ENCODE measurements at places on chromosomes 4 and X.

- no peak for DNase-seq
Measured at GRCh38 chr4:129908117-129908516, 812.2 kb downstream of the C4orf33 start.

GRCh38 chr4:188023682-188024081 is 28.1 kb downstream of the ZFP42 start:
- DNase-seq, result no peak

DNA sequence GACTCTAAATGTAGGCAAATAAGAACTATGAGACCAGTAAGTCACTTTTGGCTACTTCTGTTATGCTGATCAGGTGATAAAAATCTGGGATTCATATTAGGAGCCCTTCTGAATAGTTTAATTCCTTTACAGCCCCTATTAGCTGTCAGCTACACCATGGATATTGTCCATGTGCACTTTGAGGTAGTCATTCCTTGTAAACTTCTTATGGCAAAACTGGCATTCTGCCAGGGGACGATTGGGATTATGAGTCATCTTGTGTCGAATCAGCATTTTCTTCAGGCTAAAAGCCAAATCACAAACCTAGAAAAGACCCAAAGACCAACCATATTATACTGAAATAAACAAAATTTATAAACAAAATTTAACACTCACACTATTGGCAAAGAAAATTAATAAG is 227.6 kb downstream of the PRDM5 start:
- no peak for DNase-seq

DNA sequence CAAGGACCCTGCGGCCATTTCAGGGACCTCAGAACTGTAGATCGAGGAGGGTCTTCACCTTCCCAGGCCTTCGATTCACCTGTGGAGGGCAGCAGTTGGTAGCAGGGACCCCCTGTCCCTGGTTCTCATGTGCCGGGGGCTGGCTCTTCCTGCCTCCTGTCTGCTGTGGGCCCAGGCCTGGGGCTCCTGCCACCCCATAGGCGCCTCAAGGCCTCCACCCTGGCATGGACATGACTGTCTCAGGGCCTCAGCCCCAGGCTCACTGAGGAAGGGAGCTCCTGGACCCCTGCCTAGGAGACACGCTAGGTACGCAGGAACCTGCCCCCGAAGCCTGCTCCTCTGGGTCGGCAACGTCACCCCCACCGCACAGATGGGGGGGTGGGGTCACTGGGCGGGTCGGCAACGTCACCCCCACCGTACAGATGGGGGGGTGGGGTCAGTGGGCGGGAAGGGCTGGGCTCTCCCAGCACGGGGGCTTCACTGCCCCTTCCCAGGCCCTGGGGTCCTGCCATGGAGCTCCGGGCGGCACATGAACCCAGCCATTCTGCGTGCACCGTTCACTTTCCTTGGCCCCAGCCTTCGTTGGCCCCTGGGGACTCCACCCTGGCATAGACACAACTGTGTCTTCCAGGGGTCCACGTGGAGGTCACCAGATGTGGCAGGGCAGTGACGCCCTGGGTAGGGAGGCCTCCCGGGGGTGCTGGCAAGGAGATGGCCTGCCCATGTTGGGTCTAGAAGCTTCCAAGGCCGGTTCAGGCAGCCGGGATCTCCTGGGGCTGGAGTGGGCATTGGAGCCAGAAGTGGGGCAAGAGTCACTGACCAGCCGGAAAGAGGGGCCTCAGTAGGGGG is 3.5 kb upstream of the HGFAC start:
- no peak for DNase-seq

DNA sequence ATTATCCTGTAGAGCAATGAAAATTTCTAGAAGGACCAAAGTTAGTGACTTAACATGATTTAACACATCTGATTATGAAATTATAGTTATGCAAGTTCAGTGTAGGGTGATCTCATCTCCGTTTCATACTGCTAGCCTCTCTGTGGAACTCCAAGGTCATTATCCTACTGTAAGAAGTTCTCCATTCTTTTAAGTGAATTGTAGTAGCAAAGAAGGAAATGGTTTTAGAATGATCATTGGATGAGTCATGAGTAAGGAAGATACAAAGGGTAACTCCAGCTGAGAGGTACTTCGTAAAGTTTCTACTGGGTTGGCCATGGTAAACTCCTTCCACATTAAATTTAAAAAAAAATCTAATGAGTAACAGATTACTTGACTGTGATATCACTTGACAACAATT is 215.0 kb upstream of the GIMD1 start:
- no peak for DNase-seq

GRCh38 chr4:47672696-47673095 is 165.2 kb downstream of the CORIN start:
- DNase-seq, result no peak

- DNase-seq, result no peak
Measured at GRCh38 chrX:48466696-48467095, 3.4 kb downstream of the SLC38A5 start.

- no peak for DNase-seq
Measured at GRCh38 chr4:96228463-96228862, 388.6 kb downstream of the PDHA2 start.

DNA sequence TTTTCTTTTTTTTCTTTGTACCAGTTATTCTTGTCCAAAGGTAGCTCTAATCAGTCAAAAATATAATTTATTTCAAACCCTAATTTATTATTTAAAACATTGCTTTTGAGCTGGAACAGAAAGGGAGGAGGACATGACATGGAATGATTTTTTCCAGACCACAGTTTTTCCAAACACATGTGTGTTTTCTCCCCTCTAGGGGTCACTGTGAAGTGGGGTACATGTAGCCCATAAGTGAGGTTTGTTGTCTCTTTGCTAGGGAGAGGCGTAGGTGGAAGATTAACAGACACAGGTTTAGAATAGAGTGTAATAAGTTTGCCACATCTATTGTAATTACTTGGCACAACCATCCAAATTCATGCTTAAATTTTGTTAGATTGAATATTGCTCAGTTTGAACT is 83.0 kb downstream of the TNIP2 start:
- no peak for DNase-seq

DNA sequence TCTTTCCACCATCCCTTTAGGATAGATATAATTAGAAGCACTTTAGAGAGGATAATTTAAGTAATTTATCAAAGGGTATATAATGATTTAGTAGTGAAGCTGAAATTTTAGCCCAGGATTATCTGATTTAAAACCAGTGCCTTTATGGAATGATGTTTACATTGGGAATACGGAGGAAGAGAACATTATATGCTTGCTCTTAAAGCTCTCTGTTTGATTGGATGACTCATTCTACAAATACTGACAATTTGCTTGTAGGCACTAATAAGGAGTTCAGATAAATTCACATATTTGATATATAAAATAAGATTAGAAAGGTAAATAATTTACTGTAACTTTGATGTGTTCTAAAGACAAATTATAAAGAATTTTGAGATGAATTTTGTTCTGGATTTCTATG is 84.7 kb downstream of the SH3BGRL start:
- DNase-seq, result no peak

DNA sequence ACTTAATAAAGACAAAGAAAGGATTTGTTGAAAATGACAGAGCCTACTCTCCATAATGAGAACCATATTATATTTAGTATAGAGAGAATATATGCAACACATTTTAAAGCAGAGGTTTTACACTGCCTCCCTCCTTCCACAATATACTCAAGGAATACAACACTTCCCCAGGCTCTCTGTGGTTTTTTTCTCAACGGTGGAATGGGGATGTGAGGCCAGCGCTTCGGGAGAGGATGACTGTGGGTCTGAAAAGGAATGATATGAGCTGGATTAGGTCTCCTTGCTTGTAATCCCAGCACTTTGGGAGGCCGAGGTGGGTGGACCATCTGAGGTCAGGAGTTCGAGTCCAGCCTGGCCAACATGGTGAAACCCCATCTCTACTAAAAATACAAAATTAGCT is 348.7 kb upstream of the KLF3 start:
- DNase-seq, result no peak

DNA sequence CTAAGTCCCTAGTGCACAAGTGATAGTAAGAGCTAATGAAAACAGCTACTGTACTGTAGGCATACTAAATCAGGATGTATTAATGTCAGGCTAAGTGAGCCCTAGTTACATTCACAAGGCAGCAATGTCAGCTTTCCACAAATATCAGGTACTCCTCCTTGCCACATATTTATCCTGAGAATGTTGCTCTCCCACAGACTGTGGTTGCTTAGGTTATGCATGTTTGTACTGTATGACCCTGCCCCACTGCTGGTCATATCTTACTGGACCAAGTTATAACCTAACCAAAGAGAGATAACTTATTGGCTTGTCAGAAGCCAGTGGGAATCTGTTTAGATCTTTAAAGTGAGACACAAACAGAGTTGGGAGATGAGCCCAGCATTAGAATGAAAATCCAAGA is 241.0 kb downstream of the SLC39A8 start:
- no peak for DNase-seq

- no peak for DNase-seq
Measured at GRCh38 chr4:182975806-182976205, 58.6 kb upstream of the DCTD start.

GRCh38 chr4:5157791-5158770 is 106.8 kb downstream of the STK32B start:
- peak; percentile 58 for DNase-seq

- no peak for DNase-seq
Measured at GRCh38 chr4:8238036-8238511, 31.5 kb upstream of the HTRA3 start.

Measured in left forelimb (tissue), 1 donor.